ENCODE measurements at places on chromosomes 12 and 14.
A peak's percentile ranks its signal among the peaks of the same experiment; 100 is the strongest.

DNA sequence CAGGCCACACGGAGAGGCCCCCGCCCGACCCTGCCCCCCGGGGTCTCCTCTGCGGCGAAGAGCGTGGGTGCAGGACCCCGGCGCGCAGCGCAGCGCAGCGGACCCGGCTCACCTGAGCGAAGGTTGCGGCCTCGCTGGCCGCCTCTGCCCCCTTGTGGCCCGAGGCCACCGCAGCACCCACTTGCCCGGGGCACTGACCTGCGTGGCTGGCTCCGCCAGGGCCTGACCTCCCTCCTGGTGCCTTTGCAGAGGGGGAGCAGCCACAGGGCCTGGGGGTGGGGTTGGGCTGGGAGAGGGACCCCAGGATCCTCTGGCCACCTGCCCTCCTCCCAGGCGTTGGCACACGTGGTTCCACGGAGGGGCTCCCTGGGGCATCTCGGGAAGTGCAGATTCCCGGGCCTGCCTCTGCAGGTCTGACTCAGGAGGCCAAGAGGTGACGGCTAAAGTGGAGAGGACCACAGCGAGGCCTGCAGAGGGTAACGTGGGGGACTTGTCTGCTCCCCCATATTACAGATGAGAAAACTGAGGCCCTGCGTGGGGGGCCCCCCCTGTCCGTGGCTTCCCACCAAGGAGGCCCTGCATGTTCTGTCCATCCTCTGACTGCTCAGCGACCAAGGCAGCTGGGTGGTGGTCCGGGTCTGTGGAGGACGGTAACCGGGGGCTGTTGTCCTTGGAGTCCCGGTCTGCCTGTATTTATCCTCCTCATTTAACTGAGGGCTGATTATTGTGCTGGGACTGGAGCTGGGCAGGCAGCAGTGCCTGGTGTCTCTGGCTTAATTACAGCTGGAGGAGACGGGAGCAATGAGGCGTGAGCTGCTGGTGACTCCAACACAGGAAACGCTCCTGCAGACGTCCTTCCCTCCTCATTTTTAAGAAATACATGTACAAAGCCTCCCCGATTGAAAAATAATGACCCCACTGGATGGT, 67.9 kb upstream of the BEGAIN start:
- DNase-seq: peak; percentile 53

GRCh38 chr12:7498809-7499208, 4.8 kb downstream of the CD163 start:
- DNase-seq: no peak

DNA sequence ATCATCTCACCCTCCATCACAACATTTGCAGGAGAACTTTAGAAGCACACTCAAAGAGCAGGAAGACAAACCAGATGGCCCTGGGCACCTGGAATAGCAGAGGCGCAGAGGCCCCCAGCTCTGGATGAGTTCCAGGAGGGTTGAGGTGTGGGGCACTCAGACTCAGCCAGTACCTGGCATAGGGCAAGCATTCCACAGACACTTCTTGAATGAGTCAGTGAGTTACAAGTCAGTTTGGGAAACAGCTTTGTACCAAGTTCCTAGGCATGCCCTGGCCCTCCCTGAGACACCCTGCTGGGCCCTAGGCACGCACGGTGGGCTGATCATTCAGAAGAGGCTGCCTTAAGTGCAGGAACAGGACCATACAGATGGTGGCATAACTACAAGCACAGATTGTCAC, 54.3 kb downstream of the MAP3K9 start:
- DNase-seq: no peak

DNA sequence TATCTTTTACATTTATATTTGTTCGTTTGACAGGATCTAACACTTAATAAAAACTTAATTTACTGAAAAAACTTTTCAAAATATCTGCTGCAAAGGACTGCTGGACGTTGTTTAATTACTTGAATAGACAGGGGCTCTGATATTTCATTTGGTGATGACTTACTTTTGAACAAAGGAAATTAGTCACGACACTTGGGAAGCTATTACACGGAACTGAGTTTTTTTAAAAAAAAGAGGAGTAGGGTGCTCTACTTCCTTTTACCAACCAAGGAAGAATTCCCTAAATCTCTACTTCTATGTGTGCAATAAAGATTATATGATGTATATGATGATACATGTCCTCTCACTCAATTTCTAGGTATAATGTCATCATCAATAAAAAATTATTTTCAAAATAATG, 4.7 kb downstream of the FGD6 start:
- no peak for DNase-seq

Data from NCI-H526 treated with DMSO at 0.1 percent for 48 hours (cell line).